ENCODE measurements at places on chromosomes 1 and 21.

DNA sequence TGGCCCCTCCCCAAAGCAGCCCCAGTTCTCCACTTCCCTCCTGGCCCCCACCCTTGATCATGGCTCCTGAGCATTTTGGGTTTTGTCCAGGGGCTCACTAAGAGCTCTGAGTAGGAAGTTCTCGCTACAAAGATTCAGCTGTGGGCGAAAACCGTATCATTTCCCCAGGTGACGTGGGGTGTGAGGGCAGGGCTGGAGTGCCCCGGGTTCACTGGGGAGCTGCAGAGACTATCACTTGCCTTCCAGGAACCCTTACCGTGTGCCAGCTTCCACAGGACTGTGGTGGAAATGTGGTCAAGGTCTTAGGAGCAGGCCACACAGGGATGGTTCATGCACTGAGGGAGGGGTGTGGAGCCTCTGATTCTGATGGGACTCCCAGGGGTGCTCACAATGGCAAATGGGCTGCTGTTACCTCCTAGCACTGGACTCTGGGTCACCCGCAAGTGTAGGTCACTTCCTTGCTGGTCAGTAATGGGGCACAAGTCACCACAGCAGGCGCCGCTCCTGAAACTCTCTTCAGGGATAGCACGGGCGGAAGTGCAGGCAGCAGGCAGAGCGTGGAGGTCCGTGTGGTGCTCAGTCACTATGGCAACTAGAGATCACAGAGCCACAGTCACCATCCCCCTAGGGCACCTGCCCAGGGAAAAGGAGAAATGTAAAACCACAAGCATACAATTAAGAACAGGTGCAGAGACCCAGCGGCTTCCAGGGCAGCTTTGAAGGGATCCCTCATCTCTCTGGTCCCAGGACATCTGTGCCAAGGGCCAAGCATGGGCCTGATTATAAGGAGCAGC is 35.4 kb downstream of the RSPH1 start:
- DNase-seq: no peak

DNA sequence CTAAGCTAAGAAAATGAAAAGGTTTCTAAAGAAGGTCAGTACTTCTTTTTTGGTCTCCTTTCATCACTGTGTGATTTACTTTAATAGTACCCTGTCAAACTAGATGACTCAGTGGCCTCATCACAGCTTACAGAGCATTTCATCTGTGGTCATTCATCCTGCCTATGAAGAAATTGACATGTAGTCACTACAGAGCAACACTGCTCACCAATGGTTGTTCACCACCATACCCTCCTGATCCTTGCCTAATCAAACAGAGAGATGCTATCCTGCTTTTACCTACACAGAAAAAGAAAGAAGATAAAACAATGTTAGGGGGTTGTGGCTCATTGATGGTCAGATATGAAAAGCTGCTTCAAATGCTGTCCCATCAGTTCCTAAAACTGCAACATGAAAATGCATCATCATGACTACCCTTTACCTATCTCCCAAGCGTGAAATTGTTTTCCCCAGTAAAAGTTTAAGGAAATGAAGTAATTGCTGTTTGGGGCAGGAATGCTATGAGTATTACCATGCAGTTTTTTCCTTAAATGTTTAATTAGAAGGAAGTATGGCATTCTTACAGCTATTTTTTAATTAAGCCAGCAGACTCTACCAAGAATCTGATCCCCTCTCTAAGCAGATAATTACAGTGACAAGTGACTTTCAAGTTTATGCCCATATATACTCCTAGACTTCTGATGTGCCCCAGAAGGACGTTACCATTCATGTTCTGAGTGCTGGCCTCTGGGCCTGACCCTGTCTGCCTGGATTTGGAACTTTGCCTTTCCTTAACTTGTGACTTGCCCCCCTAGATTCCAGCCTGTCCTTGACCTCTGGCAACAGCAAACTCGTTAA is 46.1 kb upstream of the FBXO28 start:
- DNase-seq: peak; percentile 88

DNA sequence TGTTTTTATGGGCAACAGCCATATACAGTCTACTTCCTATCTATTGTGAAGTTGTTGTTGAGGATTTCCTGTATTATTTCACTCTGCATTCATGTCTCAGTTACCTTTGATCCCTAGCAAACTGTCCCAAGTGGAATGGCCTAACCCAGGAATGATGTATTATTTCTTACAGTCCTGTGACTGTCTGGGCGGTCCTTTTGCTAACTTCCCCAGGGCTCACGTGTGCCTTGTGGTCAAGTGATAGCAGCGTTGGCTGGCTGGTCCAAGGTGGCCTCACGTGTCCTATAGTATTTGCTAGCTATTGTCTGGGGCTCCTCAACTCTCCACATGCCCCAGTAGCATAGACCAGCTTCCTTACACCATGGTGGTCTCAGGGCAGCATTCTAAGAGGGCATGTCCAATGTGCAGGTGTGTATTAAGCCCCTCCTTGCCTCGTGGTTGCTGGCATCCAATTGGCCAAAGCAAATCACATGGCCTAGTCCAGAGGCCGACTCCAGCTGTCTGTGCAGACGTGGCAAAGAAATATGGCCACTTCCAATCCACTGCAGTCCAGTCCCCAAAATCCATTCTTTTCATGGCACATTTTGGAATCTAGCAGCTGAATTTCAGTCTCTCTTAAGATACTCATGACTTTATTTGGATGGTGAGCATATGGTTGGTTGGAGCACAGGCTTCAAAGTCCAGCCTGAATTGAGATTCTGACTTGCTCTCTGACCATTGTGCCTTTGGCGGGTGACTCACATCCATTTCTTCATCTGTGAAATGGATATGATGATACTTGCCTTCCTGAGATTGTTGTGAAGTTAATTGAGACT is 94.1 kb downstream of the GALNT2 start:
- no peak for DNase-seq

DNA sequence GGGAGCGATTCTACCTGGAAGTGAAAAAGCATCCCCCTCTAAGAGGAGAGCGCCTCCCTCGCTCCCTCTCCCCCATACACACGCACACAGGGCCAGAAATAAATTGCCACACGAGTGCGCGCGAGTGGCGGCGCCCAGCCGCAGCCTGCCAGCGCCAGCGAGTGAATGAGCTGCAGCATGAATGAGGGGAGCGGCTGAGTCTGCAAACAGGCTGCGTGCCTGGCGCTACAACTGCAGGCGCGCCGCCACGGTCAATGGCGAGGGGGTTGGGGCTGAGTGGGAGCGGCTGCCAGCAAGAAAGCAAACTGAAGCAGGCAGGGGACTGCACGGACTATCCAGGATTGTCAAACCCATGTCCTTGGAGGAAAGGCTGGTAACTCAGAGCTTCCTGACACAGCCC is 2.2 kb downstream of the CAMK1G start:
- DNase-seq: peak; percentile 37

DNA sequence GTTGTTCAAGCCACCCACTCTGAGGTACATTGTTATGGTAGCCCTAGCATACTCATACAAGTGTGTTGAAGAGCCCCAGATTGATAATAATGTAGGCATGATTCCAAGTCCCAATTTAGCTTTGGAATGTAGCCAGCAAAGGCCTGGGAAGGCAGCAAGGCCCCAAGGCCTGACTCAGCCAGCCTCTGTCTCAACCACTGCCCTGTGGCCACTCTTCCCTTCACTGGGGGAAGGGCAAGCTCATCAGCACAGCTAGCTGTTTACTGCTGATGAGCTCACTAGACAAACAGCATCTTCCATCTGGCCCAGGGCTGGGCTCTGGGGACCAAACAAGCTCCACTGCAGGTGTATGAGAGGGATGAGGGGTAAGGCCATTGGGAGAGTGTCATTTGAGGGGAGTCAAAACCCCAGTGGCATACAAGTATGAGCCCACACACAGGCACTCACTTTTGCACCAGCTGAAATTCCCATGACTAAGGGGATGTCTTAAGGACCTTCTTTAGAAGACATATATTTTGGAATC is 2.2 kb upstream of the IRF6 start:
- peak; percentile 92 for DNase-seq

DNA sequence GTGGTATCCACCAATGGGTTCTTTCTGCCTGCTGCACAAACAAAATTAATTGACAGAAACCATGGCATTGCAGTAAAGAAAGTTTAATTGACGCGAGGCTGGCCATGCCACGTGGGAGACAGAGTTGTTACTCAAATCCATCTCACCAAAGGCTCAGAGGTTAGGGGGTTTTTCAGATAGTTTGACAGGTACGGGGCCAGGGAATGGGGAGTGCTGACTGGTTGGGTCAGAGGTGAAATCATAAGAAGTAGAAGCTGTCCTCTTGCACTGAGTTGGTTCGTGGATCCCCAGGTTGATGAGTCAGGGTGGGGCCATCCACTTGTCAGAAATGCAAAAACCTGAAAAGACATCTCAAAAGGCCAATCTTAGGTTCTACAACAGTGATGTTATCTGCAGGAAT is 941 bp upstream of the TBCE start:
- DNase-seq: no peak

DNA sequence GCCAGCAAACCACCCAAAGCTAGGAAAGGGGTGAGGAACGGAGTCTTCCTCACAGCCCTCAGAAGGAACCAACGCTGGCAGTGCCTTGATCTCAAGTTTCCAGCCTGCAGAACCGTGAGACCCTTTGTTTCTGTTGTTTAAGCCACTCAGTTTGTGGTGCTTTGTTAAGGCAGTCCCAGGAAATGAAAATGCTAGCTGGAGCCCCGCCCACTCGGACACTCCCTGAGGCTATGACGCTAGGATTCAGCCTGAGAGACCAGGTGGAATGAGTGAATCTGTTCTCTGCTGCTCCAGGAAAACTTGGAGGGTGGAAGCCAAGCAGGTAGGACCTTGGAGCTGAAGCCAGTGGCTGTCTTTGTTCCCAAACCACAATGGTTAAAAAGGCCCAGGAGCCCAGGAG is 196.5 kb upstream of the POU3F1 start:
- no peak for DNase-seq

DNA sequence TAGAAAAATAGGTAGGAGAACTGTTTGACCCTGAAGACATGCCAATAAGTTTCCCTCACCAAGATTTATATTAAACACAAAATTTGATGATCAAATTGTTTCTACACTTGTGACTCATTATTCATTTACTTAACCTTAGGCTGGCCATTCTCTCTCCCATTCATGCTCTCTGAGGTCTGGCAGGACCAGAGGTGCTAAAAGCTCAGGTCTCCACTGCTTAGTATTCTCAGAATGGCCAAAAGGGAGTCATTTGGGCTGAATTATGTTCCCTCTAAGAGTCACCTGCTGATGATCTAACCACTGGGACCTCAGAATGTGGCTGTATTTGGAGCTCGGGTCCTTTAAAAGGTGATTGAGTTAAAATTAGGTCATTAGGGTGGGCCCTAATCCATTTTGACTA is 47.1 kb upstream of the ATP1B1 start:
- no peak for DNase-seq

DNA sequence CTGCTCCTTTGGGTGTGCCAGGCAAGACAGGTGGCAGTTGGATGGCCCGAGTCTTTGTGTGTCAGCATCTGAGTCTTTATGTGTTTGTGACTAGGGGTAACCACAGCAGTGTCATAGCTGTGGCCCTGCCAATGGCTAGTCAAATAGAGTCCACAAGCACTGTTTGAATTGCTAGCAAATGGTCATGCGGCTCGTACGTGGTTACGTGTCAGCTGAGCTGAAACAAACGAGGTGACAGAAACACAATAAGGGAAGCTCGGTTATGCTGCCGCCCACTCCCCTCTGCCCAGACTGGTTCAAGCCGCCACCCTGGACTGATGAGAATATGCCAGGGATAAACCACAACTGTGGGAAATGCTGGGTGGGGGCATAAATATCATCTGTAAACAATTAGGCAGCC is 174.3 kb upstream of the LMO4 start:
- DNase-seq: peak; percentile 6

DNA sequence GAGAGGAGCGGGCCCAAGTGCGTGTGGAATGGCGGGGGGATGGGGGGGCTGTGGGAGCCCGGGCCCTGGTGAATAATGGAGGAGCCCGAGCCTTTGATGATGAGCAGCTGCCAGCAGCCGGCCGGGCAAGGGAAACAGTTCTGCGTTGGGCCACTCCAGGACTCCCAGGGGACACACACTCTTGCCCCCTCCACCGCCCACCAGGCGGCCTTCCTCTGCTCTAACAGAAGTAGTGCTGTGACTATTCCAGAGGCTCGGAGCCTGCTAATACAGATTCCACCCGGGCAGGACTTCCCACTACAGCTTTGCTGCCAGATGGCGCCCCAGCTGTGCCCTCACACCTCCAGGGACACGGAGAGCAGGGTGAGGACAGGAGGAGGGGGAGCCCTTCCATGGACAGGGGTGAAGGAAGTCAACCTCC is 48.2 kb upstream of the LRP8 start:
- no peak for DNase-seq

DNA sequence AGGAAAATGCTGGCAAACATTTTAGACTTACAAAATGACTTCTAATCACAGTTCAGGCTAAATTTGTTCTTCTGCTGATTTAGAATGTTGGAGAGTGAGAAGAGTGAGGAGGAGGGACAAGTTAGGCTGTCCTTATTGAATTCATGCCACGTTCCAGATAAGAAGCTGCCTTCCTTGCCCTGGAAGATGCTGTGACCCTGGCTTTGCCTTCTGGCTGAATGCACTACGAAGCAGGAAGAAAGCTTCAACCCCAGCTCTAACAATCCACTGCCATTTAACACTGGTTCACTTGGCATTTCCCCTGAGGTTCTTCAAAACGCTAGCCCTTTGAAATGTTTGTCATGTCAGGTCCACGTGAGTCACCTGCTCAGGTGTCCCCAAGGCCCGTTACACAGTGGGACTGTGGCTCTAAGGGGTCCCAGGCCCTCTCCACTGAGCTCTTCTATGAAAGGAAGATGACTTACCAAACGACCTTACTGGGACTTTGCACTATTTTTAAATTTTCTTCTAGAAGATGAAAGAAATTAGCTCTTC is 30.0 kb upstream of the LRRC8C start:
- no peak for DNase-seq

DNA sequence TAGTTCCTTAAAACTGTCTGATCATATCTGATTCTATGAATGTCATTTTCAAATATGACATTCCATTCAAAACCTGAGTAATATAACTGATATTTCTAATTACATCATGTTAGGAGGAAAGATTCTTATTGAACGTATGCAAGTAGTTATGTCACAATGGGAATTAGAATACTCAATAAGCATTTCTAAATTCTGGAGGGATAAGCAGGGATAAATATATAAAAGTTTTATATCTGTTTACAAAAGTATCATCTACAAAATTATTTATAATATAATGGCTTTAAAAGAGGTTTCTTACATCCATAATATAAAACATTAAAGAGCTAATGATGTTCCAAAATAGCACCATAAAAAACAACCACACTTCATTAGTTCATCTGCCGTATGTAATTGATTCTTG is at the start of gene OR14A2:
Gene OR14A2 (minus strand): TSS at position 101 of the 400 bp plus-strand sequence.
- no peak for DNase-seq

- DNase-seq: no peak
These were observed 1.5 kb downstream of the MED8 start for GRCh38 chr1:43387976-43388599.

- peak; percentile 32 for DNase-seq
These were observed 10.5 kb upstream of the IRF2BP2 start for GRCh38 chr1:234620272-234621126.

- DNase-seq: no peak
These were observed 136.7 kb downstream of the FCRL5 start for GRCh38 chr1:157415661-157416060.
